Stimulated activated naive CD4-positive, alpha-beta T cell (primary cell): ENCODE measurements at places on chromosomes 7 and 10.
A peak's percentile ranks its signal among the peaks of the same experiment; 100 is the strongest.

GRCh38 chr10:62960416-62960815 is 144.2 kb upstream of the EGR2 start:
- no peak for DNase-seq

DNA sequence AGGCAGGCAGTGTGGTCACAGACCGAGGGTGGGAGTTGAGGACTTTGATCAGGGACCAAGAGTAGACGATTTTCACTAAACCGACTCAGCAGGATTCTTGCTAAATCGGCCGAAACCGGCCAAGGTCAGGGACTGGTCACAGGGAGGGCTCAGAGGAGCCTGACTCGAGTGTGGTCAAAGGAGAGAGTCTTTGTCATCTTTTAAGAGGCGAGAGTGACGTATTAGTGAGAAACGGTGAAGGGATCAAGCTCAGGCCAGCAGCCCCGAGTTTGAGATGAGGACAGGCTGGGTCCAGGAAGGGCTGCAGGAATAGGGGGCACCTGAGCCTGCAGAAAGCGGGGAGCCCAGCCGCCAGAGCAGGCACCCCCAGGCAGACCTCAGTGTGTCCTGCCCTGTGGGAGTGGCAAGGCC is 41.6 kb upstream of the FAM20C start:
- DNase-seq: no peak

DNA sequence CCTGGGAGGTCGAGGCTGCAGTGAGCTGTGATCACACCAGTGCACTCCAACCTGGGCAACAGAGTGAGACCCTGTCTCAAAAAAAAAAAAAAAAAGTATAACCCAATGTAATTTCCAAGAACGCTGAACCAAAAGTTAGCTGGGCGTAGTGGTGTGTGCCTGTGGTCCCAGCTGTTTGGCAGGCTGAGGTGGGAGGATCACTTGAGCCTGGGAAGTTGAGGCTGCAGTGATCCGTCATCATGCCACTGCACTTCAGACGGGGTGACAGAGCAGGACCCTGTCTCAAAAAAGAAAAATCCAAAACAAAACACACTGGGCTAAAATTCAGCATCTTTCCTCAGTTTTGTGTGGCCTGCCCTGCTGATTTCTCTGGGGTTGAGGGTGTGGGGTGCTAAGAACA is 21.1 kb downstream of the HNRNPA2B1 start:
- no peak for DNase-seq

DNA sequence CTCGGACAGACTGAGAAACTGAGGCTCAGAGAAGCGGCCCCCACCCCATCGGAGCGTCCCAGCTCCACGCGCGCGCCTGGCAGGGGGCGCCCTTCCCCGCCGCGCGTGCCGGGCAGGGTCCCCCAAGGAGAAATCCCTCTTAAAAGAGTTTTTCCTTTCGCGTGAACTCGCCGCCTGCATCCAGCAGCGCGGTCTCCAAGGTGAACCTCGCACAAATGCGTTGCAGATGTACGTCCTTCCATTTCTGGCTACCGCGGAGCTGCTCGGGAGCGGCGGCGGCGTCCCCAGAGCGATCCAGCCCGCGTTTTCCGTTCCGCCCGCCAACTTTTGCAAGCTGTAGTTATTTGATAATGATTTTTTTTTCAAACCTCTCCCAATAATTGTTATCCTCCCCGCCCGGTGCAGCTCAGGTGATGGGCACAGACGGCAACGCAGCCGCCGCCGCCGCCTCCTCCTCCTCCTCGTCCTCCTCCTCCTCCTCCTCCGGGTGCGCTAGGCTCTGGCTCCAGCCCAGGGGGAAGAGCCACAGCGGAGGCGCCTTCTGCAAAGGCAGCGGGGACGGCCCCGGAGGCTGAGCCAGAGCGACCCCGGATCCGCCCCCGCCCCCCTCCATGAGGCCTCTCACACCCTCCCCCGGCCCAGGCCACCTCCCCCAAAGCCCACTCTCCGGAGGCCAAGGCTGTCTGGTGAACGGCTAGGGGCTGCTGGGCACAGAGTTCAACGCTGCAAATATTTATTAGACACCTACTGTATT is 74.0 kb upstream of the CUX1 start:
- DNase-seq: peak; percentile 69

DNA sequence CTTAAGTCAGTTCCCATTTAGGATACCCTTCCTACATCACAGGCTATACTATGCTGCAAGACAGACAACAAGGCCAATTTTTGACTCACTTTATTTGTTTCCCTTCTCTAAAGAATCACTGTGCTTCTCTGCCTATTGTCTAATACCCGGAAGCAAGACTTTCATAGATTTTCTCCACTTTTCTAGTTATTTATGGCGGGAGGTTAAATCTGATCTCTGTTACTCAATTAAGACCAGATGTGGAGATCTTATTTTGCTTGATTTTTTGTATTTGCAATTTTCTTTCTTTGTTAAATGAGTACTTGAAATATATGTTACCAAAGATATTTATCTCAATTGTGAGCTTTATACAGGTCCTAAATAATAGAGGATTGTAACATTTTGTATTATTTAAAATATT is 511.5 kb downstream of the ATRNL1 start:
- DNase-seq: no peak

GRCh38 chr7:6057316-6058129 is 26.3 kb downstream of the ANKRD61 start:
- no peak for DNase-seq

DNA sequence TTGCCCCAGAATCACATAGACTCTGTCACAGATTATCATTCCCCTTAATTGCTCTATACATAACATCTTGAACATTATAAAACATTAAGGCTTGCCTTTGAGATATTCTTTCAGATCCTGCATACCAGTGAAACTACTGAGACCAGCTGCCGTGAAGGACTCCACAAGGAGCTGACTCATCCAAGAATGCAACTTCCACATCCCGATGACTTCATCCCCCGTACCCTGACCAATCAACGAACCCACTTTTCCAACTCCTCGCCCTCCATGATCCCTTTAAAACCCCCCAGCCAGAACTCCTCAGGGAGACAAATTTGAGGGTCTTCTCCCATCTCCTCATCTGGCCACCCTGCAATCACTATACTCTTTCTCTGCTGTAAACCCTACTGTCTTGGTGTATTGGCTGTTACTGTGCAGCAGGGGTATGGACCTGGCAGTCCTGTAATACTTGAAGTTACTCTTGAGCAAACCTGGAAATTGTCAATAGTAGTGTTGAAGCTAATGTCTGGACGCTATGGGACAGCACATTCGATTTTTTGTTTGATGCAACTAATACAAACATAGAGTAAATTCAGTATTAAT is 49.8 kb downstream of the HTR5A start:
- DNase-seq: no peak

- peak; percentile 67 for DNase-seq
These were observed 4.6 kb upstream of the VGF start for GRCh38 chr7:101169838-101170551.

DNA sequence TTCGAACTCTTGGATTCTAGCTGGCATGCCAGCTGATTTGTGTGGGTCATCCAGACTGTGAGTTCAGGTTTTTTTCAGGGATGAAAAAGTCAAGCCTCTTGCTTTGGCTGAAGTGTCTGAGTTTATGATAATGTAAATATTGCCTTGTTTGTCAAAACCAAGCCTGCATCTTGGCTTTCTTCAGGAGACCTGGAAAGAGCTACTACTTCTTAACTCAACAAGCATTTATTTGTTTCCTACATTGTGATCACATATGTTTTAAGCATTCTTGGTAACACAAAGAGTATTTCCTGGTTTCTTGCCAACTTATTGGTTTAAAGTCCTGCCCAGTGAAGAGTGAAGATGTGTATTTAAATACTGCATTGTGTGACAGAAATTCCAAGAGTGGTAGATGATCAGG is 407.1 kb downstream of the LRMDA start:
- DNase-seq: no peak

DNA sequence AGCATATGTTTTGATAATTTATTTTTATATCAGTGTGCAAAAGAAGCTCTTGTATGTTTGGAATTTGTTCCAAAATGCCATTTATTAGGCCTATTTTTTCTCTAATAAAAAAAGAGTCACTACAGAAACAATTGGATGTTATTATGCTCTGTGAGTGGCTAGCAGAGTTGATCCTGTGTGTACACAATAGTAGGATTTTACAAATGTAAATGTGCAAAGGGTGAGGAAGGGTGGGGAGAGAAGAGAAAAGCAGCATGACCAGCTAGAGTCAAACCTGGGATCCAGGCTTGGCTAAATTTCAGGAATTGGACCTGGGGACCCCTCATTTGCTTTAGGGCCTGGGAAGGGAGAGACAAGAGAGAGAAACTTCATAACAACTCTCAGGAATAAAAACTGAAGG is 32.5 kb downstream of the SEMA3A start:
- DNase-seq: no peak

DNA sequence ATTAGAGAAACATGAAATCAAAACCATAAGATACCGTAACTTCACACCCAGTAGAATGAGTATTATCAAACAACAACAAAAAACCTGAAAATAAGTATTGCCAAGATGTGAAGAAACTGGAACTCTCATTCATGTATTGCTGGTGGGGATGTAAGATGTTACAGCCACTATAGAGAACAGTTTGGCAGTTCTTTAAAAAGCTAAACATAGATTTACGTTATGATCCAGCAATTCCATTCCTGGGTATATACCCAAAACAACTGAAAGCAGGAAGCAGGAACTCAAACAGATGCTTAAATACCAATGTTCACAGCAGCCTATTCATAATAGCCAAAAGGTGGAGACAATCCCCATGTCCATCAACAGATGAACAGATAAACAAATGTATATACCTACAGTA is 72.5 kb downstream of the NT5C2 start:
- DNase-seq: no peak

DNA sequence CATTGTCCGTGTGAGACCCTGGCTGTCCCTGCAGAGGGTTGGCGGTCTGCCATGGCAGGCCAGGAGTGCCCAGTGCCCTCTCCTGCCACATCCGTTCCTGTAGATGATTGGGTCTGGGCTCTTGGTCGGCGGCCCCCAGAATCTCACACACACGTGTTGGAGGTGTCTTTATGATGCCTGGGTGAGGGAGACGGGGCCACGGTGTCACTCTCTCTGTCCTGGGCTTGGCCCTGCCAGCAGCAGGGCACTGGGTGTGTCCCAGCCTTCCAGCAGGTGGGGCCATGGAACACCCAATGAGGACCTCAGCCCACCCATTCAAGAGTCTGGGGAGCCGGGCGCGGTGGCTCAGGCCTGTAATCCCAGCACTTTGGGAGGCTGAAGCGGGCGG is 30.2 kb downstream of the UNC5B start:
- no peak for DNase-seq

- no peak for DNase-seq
These were observed 189.7 kb downstream of the GFRA1 start for GRCh38 chr10:116083226-116083762.

DNA sequence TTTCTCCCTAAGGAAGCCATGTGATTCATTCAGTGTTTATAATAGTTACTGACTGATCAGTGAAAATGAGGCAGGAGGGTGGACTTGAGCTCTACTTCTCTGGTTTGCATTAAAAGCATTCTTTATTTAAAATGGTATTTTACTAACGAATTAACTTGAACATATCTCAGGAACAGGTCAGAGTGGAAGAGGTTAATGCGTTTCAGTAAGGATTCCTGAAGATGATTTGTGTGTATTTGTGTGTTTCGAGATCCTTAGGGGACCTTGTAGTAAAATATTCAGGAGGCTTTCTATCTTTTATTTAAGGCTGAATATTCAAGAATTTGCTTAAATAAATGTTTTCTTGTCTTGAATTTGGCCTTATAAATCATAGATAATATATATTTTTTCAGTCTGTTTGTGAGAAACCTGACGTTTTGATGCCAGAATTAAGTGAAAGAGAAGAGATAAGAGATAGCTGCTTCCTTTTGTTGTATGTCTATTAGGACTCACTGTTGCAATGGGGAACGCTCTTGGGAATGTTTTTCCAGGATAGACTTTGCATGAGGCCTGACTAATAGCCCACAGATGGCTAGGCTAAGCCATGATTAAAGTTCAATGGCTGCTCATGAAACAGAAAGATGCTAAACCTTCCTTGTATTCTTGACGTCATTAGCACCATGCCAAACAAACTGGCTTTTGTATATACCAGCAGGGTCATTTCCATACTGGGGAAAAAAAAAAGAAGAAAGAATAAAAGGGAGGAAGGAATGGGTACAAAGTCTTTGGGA is 93.8 kb upstream of the MTPN start:
- DNase-seq: no peak

DNA sequence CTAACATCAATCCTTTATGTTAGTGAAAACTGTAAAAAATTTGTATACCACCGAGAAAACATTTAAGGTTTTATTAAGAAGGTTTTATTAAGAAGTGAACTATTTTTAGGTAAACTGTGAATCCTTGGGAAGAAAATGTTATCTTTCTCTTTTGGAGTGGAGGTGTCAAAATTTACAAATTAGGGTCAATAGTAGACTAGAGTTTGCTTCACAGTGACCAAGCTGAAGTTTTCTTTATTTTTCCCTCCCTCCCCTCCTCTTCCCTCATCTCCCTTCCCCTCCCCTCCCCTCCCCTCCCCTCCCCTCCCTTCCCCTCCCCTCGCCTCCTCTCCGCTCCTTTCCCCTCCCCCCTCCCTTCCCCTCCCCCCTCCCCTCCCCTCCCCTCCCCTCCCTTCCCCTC is 168.8 kb downstream of the CNTNAP2 start:
- no peak for DNase-seq

DNA sequence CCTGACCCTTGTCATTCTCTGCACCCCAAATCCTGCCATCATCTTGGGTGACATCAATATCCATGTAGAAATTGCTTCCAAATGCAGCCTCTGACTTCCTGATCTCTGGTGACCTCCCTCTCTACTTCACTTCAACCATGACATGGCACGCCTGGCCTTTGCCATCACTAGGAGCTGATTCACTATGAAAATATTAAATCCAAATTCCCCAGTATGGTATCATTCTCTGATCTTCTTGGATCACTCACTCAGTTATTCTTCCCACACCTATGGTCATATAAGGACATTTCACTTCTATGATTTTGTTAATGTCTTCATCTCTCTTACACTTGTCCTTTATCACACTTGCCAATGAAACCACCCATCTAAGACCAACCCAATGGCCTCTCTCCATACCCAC is 73.7 kb upstream of the ODAD2 start:
- no peak for DNase-seq

GRCh38 chr7:73869011-73869798 is 8.2 kb downstream of the TMEM270 start:
- DNase-seq: no peak

DNA sequence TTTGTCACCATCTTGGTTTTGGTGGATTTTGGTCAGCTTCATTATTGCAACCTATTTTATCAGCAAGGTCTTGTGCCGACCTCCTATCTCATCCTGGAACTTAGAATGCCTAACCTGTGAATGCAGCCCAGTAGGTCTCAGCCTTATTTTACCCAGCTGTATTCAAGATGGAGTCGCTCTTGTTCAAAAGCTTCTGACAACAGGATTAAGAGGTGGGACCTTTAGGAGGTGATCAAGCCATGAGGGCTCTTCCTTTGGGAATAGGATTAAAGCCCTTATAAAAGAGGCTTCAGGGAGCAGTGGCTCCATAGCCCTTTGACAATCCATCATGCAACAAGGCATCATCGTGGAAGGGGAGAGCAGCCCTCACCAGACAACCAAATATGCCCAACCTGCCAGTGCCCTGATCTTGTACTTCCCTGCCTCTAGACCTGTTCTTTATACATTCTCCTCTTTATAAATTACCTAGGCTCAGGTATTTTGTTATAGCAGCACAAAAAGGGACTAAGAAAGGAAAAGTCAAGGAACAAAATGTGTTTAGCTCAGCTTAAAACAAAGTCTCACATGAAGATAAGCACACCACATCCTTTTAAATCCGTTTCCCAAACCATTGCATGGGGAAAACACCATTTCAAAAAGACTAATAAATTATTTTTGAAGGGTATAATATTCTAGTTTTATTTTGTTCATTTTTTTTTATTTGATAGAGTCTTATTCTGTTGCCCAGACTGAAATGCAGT is 8.5 kb upstream of the MAP3K8 start:
- no peak for DNase-seq
